ENCODE measurements at places on chromosomes 1 and 21.
A peak's percentile ranks its signal among the peaks of the same experiment; 100 is the strongest.

DNA sequence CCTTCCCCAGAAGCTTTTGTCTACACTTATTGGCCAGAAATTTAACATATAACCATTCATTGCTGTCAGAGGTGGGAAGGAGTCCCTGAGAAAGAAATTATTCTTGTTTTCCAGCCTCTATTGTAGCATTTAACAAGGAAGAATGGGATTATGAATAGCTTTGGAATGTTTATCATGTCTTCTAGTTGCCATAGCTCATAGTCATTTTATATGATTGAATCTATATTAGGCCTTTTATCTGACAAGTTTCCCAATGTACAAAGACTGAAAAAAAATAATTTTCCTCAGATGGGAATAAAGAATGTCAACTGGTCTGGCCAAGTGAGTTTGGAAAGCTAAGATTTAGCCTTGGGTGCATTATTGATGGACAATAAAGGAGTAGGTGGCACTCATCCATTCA lies 28.3 kb downstream of the PTPRC start:
- no peak for DNase-seq

GRCh38 chr1:7663451-7664146 lies 107.5 kb upstream of the VAMP3 start:
- DNase-seq = no peak

DNA sequence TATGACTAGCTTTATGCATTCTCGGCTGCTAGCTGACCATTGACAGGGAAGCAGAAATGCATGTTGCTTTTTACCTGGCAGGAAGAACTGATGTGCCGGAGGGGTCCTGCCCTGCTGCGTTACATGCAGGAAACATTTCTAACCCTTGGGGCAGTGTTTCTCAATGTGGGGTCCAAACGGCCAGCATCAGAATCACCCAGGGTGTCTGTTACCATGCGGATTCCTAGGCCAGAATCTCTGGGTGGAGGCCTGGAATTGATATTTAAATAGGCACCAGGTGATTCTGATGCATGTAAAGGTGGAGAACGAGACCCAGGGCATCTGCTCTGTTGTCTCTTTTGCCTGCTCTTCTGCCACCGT lies 182.7 kb downstream of the PCP4 start:
- no peak for DNase-seq

DNA sequence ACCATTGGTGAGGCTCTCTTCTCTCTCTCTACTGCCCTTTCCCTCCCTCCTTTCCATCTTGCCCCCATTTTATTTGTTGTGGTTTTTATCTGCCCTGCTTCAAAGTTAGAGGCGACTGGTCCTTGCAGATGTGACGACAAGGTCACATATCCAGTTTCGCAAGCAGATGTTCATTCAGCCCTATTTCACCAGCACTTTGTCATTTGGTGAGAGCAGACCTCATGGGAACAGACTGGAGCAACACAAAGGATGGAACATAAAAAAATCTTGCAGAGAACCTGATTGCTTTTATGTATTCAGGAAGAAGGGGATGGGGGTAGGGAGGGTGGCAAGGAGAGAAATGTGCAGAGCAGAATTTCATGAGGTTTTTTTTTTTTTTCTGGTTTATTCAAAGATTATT lies 84.3 kb downstream of the ELAVL4 start:
- no peak for DNase-seq

DNA sequence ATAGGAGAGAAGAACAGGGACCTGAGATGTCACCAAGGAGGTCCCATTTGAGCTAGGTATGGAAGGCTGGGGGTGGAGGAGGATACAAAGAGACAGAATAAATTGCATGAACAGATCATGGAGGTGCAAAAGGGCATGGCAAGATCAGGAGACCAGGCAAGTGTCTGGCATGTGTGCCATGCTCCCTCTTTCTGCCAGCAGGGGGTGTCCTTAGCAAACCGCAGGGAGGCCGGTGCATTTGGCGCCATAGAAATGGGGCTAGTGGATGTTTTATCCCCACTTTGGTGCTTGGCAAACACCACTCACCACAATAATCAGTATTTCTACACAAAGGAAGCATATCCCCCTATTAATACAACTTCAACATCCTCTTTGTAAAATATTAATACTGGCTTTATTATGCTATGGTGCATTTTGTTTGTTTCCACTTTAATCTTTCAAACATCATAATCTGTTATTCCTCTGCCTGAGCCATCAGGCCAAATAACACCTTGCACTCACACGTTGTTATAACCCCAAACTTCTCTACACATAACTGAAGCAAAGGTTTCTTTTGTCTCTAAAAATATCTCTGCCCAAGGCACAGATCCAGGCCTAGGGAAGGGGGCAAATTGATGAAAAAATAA lies 25.9 kb downstream of the S100A6 start:
- no peak for DNase-seq

DNA sequence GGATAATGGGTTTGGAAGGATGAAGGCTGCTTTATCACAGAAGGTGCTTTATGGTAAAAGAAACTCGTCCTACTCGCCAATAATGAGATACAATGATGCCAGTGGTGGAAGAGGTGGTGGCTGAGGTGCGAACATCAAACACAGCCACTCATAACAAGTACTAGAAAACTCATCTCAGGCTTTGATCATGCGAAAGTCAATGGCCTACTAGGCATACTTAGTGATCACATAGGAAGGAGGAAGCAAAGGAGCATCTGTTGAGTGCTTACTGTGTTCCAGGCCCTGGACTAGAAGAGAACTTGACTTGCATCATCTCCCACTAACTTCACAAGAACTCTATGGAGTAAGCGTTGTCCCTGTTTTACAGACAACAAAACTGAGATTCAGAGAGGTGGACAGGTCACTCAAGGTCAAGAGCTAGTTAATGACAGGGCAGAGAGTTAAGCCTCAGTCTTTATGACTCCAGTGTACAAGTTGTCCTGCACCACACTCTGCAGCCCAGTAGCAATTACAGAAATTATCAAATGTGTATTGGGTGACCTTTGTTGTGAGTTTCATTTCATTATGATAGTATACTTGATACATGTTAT lies 33.6 kb downstream of the RUNX1 start:
- no peak for DNase-seq

DNA sequence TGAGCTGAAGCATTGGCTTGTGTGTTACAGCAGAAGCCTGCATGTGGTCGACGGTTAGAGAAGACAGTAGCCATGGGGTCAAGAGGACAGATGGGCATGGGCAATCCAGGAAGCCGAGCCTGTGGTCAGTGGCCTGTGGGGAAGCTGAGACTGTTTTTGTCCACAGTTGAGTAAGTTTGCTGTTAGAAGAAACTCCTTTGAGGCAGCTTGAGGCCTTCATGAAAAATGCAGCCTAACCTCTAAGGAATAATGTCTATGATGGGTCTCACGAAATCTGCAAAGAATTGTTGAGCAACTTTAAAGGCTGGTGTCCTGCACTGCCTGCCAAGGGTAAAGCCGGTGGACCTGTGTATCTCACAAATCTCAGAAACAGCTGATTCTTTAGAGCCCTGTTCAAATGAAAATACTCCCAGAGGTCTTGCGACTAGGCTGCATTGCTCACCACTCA lies 322.4 kb downstream of the SETD4 start:
- DNase-seq = peak; percentile 14

- no peak for DNase-seq
These were observed 20.7 kb downstream of the NR5A2 start for GRCh38 chr1:200048244-200048643.

DNA sequence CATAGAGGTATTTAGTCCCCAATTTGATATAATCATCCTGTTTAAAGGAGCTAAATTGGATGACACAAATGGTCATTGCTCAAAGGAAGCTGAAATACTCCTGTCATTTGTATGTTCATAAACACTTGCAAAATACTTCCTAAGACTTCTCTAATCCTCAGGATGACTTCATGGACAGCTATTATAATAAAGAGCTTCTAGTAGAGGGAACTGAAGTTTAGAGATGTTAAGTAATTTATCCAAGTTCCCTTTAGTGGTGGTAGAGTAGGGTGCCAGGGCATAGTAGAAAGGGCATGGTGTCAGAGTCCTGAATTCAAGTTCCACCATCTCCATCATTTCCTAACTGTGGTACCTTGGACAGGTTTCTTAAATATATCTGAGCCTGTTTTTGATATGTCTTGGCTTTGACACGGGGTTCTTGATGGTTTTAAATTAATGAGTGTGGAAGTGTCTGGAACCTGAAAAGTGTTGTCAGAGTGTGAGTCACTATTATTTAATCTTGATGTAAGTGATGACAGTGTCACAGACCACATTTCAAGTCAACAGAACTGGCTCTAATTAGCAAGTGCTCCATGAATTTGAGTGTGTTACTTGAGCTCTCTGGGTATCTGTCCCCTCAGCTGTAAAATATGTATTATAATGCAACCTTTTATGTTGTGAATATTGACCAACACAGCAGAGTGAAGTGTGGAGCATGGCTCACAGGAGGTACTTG lies 12.1 kb upstream of the GBP6 start:
- DNase-seq = no peak

GRCh38 chr1:216184126-216184680 lies 239.0 kb downstream of the USH2A start:
- no peak for DNase-seq

DNA sequence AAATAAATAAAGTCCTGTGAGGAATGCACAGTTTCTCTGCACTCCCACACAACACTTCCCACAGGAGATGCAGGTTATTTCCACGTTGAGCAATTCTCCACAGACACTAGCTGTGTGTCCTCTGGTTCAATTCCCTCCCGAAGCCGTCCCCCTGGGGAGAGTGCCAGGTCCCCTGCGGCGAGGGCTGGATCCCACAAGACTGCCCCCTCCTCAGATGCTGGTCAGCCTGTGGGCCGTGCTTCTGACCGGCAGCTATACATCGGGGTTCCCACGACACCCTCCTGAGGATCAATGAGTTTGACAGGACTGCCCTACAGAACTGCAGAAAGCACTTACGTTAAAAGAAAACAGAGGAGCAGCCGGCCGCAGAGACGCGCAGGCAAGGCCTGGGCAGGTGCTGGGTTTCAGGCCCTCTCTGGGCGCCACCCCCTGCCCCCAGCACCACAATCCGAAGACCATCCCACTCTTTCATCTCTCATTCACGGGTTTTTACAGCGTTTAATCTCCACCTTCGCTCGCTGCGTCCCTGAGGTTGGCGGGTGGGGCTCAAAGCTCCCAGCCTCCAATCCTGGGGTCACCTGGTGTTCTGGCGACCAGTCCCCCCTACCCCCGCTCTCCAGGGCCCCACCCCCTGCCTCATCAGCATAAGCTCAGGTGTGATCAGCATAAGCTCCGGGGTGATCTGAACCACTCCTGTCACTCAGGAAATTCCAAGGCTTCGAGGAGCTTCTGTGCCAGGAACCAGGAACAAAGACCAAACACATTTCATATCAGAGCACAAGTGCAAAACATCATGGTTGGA lies 9.3 kb downstream of the SLC35E2B start:
- DNase-seq = no peak

DNA sequence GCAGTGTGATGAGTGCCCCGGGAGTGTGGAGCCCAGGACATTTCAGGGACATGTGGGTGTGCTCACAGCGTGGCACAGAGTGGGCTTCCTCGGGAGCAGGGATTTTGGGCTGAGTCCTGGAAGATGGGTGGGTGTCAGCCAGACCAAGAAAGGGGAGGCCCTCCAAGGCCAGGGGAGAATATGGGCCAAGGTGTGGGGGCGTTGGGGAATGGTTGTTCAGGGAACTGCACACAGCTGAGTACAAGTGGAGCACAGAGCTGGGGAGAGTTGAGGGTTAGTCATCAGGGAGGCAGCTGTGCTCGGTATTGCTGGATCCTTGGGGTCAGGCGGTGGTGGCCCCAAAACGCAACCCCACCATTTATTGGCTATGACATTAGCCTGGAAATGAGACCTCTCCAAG lies 5.5 kb downstream of the POGK start:
- no peak for DNase-seq

GRCh38 chr1:47444297-47444561 lies 6.4 kb downstream of the FOXD2 start:
- DNase-seq = no peak

DNA sequence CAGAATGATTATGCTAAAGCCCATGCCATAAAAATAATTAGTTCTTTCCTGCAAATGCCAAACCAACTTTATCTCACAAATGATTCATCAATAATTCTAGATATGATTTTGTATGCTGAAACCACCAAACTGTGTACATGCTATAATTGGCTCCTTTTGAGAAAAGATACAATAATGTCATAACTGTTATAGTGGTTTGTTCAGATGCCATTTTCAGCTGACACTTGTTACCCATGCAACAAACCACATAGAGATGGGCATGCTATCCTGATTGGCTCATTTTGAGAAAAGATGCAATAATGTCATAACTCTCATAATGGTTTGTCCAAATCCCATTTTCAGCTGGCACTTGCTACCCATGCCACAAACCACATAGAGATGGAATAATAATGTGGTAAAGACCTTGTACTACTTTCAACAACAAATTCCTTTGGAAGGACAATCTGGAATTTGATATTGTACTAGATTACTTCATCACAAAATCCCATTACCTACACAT lies 283.8 kb downstream of the TPR start:
- no peak for DNase-seq

DNA sequence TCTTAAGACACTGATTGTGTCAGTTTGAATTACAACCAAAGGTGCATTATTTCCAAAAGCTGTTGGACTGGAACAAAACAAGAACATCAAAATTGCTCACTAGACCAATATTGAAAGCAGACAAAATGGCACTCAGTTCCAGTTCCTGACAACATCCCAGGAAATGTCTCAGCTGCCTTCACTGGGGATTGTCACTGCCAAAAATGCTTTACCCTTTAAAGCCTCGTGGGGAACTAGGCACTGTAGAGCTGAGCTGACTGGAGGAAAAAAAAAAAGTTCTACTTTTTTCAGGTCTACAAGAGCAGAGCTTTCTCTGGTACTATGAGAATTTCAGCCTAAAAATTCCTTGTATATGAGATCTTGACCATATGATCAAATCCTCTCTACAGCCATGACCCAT lies 21.9 kb downstream of the GPR52 start:
- DNase-seq = no peak

DNA sequence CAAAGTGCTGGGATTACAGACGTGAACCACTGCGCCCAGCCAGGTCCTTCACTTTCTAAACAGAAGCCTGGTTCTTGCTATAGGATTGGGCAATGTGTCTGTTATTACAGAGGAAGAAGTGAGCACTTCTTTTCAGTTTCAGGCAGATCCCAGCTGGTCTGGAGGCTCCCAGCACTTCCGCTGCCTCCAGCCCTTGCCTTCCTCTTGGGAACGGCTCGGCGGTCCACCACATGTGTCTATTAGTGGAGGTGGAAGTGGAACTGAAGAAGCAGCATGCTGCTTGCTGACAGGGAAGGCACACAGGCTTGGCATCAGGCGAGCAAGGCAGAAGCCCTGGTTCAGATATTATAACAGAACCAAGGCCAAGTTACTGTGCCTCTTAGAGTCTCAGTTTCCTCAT lies 17.0 kb downstream of the MKNK1 start:
- peak; percentile 18 for DNase-seq

- DNase-seq = no peak
These were observed 1478.8 kb downstream of the NCAM2 start for GRCh38 chr21:22476726-22477646.

Data from hypothalamus (tissue), 51 donors.